GM06990 (cell line): ENCODE measurements at places on chromosomes 1 and 21.
A peak's percentile ranks its signal among the peaks of the same experiment; 100 is the strongest.

DNA sequence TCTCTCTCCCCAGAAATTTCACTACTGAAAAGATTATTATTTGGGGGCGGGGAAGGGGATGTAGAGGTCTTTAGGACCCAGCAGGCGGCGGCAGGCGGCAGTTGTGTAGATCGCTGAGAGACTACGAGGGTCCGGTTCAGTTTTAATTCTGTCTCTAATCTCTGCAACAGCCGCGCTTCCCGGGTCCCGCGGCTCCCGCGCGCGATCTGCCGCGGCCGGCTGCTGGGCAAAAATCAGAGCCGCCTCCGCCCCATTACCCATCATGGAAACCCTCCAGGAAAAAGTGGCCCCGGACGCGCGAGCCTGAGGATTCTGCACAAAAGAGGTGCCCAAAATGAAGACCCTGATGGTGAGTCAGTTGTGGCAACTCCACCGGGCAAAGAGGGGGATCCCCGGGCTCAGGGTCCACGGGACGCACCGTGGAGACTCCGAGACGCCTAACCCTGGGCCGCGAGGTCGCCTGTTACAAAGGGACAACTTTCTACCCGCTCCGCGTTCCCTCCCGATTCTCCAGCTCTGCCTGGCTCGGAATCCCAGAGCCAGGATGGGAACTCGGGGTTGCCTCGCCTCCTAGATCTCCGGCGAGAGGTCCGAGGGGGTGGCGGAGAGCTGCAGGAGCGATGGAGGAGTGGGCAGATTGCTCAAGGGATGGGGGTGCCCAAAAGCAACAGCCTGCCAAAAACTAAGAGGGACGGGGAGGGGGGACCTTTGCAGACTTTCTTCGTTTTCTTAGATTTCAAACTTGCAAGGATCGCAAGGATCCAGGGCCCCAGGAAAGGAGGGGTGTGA lies at the start of gene ST6GALNAC5:
Gene ST6GALNAC5, plus strand, starts transcription at position 139 of the 789 bp plus-strand sequence.
- DNase-seq, result no peak

DNA sequence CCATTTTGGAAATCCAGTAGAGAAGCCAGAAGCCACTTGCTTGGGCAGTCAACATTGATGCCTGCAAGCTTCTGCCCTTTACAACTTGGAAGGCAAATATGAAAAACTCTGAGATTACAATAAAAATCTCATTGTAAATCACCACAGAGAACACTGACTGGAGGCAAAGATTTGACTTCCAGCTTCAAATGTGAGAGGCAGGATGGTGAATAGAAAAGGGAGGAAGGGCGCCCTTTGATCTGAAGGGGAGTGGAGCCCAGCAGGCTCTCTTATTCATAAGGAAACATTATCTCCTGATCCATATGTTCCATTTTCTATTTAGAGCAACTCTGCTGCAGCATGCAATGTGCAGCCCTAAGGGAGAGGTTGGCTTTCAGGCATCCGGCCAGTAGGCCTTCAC lies 348.3 kb downstream of the AJAP1 start:
- no peak for DNase-seq

- no peak for DNase-seq
These were observed 87.5 kb downstream of the FAM78B start for GRCh38 chr1:166079276-166079675.

DNA sequence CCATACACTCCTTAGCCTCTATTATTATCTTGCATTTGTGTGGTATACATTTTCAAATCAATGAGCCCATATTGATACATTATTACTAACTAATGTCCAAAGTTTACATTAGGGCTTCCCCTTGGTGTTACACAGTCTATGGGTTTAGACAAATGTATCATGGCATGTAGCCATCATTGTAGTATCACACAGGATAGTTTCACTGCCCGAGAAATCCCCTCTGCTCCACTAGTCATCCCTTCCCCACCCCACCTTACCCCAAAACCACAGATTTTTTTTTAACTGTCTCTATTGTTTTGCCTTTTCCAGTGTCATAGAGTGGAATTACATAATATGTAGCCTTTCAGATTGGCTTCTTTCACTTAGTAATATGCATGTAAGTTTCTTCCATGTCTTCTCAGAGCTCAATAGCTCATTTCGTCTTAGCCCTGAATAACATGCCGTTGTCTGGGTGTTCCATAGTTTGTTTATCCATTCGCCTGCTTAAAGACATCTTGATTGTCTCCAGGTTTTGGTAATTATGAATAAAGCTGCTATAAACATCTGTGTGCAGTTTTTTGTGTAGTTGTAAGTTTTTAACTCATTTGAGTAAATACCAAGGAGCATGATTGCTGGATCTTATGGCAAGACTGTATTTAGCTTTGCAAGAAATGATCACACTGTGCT lies 86.4 kb upstream of the LYST start:
- peak; percentile 57 for DNase-seq

GRCh38 chr1:110161849-110162248 lies 11.6 kb downstream of the SLC6A17 start:
- no peak for DNase-seq

DNA sequence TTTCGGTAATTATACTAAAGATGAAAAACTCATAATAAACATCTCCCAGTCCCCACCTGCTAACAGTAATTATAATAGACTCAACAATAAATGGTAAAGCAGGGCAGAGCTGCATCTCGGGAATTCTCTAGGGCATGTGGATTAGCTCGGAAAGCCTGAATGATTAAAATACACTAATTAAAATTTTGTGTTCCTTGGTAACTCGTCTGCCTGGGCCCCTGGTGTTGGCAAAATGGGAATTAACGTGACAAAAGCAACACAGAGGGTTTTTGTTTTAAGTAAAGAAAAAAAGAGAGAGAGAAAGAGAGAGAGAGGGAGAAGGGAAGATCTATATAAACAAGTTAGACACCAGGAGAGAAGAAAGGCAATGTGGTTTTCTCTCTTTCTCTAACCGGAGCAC lies 62.1 kb downstream of the CASZ1 start:
- no peak for DNase-seq

GRCh38 chr1:235953801-235954200 lies 87.1 kb upstream of the LYST start:
- DNase-seq, result no peak

DNA sequence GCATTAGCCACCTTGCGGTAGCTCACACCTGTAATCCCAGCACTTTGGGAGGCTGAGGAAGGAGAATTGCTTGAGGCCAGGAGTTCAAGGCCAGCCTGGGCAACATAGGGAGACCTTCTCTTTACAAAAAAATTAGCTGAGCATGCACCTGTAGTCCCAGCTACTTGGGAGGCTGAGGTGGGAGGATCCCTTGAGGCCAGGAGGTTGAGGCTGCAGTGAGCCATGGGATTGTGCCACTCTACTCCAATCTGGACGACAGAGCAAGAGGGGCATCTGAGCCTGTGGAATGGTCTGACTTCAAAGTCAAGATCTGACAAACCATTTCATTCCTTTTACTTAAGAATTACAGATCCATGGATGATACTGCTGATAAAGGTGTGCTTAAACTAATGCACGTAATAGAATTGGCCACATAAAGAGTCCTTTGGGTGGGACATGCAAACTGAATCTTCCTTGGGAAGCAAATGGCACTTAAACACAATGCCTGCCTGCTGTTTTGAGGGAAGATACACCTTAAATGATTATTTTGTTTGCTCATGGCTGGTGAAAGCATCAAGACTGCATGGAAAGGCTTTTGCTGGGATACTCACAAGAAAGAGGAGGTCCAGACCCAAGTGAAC lies 2.5 kb upstream of the TMEM201 start:
- no peak for DNase-seq

GRCh38 chr21:39630191-39630591 lies 17.5 kb downstream of the B3GALT5 start:
- no peak for DNase-seq

- no peak for DNase-seq
These were observed 1.7 kb upstream of the SORT1 start for GRCh38 chr1:109399326-109399957.

DNA sequence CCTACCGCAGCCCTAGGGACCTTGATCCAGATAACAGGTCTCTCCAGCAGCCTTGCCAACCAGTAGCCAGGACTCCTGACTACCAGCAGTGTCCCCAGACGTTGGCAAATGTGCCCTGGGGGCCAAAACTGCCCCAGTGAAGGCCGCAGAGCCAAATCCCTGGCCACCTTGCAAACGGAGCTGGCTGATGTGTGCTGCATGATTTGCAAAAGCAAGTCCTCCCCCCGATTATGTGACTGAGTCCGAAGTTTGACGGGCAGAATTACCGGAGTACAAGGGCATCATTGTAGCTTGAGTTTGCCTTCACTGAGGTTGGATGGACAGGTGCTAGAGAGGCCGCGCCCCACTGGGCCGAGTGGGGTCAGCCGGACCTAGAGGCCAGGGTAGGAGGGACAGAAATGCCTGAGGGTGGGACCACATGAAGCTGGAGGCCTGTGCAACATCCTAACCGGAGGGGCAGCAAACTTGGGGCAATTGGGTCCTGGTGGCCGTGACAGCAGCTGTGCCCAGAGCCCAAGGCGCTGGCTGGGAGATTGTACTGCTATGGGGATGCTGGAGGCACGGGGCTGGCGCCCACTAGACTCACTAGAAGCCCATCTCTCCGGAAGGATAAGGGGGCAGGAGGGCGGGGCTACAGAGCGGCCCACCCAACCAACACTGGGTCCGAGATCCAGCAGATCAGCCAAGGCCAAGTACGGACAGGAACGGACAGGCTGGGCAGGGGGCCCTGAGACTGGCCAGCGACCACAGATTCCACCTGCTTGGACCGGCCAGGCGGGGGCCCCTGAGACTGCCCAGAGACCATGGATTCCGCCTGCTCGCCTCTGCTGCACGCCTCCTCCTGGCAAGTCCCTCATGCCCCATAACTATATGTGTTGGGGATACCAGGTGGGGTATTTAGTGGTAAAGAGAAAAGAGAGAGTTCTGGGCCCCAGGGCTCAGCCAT lies 2.8 kb downstream of the ARHGEF16 start:
- no peak for DNase-seq

- DNase-seq, result no peak
These were observed 9.5 kb downstream of the EPHA8 start for GRCh38 chr1:22572818-22573217.

GRCh38 chr1:118008011-118008410 lies 78.5 kb downstream of the WDR3 start:
- no peak for DNase-seq

- DNase-seq, result no peak
These were observed 206.3 kb upstream of the NR5A2 start for GRCh38 chr1:199821029-199821779.

GRCh38 chr1:197247465-197247864 lies 20.6 kb upstream of the CRB1 start:
- no peak for DNase-seq

DNA sequence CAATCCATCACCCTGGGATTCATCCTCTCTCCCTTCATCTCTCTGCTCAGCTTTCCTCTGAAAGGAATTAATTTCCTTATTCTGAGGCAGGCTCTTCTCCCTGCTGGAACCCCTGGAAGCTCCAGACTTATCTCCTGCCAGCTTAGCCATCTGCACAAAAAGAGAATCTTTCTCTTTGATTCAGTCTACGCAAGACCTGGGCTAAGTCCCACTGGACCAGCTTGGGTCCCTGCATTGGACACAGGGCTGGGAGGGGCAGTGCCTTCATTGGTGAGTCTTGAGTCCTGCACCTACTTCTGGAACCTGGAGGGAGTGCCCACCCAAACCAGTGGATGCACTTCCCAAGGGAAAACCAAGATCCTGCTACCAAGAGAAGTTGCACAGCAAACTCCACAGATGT lies 271.7 kb upstream of the CSF3R start:
- no peak for DNase-seq

GRCh38 chr1:236133802-236134201 lies 8.5 kb upstream of the GPR137B start:
- no peak for DNase-seq

DNA sequence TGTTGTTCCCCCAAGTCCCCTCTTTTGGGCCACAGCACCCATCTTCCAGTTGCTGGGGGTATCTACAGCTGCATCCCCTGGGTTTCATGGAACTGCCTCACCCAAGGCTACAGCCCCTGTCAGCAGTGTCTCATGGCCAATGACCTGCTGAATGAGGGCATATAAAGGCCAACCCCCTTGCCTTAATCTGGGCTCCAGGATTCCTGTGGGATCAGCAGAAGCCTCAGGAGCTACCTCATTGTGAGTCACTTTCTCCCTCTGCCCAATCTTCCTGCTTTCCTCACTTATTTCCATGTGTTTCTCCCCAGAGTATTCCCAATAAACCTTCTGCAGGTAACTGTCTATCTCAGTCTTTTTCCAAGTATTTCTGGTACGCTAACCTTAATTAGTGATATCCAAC lies 37.3 kb upstream of the SYT14 start:
- no peak for DNase-seq

GRCh38 chr1:100959502-100960060 lies 63.7 kb downstream of the SLC30A7 start:
- no peak for DNase-seq

- DNase-seq, result no peak
These were observed 15.9 kb upstream of the RAB4A start for GRCh38 chr1:229254910-229255541.

GRCh38 chr1:51320967-51321923 lies 9.1 kb downstream of the TTC39A start:
- no peak for DNase-seq

DNA sequence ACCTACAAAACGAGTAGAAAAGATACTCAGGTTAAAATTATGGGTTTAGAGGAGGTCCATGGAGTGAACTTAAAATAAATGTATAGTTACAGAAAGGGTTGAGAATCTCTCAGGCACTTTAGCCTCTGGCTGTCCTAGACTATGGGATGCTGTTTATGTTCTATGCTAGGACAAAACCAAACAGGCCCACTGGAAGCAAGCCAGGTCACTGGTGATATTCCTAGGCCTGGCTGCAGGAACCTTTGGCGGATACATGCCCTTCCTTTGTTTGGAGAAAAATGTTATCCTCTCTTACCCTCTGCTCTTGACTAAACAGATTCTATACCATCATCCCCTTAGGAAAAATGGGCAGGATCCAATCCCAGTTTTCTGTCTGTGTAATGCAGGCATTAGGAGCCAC lies 90.7 kb upstream of the DUSP10 start:
- DNase-seq, result no peak

- no peak for DNase-seq
These were observed 25.3 kb upstream of the ITLN1 start for GRCh38 chr1:160910170-160910750.

- DNase-seq, result no peak
These were observed 10.5 kb upstream of the PLCH2 start for GRCh38 chr1:2465371-2466269.

DNA sequence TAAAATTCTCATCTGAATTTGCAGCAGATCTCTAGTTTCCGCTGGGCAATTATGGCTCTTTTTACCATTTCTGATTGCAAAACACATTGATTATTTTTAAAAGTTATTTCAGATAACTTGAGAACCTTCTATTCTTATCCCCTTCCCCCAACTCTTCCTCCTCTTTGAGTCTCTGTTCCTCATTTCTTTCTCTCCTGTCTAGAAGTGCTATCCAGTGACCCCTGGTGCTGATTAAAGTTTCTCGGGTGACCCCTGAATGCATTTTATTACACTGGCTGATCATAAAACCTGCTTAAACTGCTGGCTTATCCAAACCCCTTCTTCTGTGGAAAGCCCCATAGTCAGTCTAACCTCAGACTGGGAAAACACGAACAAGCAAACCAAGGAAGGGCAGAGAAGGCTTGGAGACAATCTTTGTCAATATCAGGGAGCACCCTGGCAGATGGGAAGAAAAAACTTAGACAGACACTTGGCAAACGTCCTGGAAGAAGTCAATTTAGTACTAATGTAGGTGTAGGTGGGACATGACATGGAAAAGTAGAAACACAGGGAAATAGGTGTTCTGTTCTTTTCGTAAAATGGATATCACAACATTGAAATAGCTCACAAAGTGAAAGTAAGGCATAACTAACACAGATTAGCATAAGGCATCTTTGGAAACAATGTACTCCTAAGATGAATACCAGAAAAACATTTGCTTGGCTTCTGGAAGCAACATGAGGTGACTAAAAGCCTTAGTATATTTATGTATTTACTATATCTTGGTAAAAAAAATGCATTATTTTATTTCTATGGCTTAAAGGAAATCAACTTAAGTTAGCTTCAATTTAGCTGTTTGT lies 61.4 kb downstream of the GORAB start:
- no peak for DNase-seq
